NAMALWA (cell line): ENCODE measurements at places on chromosomes 6 and 20.

- DNase-seq, result no peak
These were observed 6.8 kb downstream of the BPIFB6 start for GRCh38 chr20:33038243-33038642.

DNA sequence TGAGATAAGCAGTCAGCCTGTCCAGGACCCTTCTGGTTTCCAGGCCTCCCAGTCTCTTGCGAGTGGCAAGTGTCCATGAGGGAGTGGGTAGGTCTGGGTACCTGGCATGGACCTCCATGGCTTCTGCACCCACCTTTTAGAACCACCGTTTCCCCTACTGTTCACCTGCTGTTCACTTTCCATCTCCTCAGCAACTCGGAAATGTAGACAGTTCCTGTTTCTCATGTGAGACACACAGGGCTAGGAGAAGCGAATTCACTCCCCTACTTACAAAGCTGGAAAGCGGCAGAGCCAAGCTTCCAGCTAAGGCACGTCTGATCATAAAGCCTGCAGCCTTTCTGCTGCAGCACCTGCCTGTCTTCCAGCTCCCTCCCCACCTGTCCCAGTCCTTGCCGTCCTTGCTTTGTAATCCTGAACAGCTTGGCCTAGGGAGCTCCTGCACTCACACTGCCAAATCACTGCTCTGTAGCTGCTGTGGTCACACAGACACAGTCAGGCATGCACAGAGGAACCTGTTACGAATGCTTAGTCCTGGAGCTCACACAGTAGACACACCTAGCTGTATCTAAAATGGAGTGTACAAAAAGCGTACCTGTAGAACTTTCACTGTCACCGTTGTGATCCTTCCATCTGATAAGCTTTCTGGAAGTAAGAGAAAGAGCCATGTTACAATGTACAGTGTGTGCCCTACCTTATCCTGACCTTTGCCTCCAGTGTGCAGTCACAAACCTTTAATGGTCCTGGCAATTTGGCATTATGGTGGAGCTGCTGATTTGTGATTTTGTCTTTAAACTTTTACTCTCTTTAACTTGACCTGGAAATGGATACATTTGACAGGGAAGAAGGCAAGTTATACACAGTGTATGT lies 294.1 kb downstream of the NRN1 start:
- no peak for DNase-seq

DNA sequence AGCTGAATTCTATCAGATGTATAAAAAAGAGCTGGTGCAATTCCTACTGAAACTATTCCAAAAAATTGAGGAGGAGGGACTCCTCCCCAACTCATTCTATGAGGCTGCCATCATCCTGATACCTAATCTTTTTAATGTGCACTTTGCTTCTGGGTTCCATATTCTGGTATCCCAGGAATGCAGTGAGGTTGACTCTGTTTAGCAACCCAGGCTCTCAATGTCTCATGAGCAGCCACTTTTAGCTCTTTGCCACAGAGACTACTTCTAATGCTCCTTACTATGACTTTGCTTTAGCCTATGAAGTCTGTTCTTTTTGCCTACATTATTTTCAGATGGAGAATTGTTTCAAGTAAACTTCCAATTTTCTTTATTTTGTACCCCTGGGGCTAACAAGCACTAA lies 185.5 kb upstream of the NRSN1 start:
- DNase-seq, result no peak

- no peak for DNase-seq
These were observed 87.0 kb upstream of the DST start for GRCh38 chr6:56729719-56730118.

- no peak for DNase-seq
These were observed 5.3 kb upstream of the GUCA1B start for GRCh38 chr6:42200035-42200434.

GRCh38 chr6:53315086-53315724 lies 33.5 kb downstream of the ELOVL5 start:
- DNase-seq, result no peak

DNA sequence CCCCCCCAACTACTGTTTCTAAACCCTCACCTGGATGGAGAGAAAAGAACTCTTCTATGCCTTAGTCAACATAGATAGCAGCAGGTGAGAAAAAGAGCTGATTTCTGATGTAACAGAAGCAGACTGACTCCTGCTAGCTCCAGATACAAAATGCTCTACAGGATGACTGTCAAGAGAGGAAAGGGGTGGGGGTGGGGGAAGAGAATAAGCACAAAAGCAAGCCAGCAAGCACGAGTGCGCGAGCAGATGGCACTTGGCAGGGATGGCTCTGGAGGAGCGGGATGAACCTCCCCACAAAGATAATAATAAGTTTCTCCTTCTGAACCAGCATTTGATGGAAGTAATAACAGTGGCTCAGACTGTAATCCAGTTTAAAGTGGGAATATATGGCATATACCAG lies 45.6 kb upstream of the SPDEF start:
- no peak for DNase-seq

DNA sequence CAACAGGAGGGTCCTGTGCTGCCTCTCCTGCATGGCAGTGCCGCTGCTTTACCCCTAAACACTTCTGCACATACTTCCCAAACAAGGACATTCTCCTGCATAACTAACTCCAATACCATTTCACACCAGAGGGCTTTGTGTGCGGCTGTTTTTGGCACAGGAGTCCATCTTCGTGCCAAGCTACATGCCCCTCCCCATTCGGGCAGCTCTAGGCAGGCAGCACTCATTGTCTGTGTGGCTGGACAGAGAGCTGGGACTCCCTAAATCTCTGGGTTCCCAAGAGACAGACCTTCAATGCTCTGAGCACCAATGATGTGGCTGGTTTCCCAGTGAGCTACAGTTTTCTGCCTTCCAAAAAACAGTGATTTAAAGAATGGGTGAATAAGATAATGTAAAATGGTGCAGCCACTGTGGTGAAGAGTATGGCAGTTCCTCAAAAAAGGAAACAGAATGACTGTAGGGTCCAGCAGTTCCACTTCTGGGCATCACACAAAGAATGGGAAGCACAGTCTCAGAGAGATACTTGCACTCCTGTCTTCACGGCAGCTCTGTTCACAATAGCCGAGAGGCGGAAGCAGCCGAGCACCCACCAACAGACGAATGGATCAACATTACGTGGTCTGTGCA lies 80.3 kb upstream of the DUSP22 start:
- DNase-seq, result no peak

DNA sequence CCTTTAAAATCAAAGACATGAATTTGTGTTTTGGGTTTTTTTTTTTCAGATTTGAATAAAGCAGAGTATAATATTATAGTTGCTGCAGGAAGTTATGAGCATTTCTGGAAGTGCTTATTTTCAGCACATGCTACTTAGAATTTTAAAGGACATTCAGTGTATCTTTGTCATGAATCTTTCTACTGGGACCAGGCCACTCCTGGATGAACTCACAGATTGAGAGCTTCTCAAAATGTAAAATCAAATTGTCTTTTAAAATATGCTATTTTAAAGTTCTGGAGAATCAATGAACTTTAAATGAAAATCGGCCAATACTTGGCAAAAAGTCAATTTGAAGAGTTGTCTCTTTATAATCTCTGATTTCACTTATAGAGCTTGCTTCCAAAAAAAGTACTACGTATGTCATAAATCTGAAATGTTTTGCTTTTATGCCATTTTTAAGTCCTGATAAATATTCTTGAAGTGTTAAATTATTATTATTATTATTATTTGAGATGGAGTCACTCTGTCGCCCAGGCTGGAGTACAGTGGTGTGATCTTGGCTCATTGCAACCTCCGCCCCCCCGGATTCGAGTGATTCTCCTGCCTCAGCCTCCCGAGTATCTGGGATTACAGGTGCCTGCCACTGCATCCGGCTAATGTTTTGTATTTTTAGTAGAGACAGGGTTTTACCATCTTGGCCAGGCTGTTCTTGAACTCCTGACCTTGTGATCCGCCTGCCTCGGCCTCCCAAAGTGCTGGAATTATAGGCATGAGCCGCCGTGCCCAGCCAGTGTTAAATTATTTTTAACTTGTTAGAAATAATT lies 175.7 kb upstream of the AKAP12 start:
- no peak for DNase-seq

GRCh38 chr6:1485678-1486077 lies 96.3 kb downstream of the FOXF2 start:
- DNase-seq, result no peak

GRCh38 chr6:31723245-31723979 lies at the start of gene MPIG6B:
MPIG6B (plus strand) TSS chr6:31723373; CDS start chr6:31723384, 11 bp downstream.
- DNase-seq, result no peak
